WTC11 (cell line): ENCODE measurements at places on chromosomes 1 and 21. TPM values are rescaled to one million over a fixed set of nuclear protein-coding genes. Genes with fewer than 3 reads are reported as not detected.

The SLFNL1 gene
- 0.05 TPM in 1 of 3 replicates, not detected in the others for total RNA-seq

The MIA3 gene
- total RNA-seq: 52.8 to 70.0 TPM (median 54.9 TPM) in 3 replicates

The PTCH2 gene
- 0.71 to 1.1 TPM (median 0.96 TPM) in 3 replicates for total RNA-seq

The CD84 gene
- 0.02 to 0.30 TPM (median 0.17 TPM) in 3 replicates for total RNA-seq

The CCDC30 gene
- 0.71 to 2.1 TPM (median 0.92 TPM) in 3 replicates for total RNA-seq

The SH3BGR gene
- total RNA-seq: 3.2 to 4.8 TPM (median 4.0 TPM) in 3 replicates

The EXTL1 gene
- total RNA-seq: 1.3 to 2.1 TPM (median 1.9 TPM) in 3 replicates

The LORICRIN gene
- total RNA-seq: not detected in 3 replicates

The GIPC2 gene
- 0.83 to 1.6 TPM (median 1.1 TPM) in 3 replicates for total RNA-seq

The ASCL5 gene
- total RNA-seq: 0.18 to 0.53 TPM (median 0.31 TPM) in 3 replicates

DNA sequence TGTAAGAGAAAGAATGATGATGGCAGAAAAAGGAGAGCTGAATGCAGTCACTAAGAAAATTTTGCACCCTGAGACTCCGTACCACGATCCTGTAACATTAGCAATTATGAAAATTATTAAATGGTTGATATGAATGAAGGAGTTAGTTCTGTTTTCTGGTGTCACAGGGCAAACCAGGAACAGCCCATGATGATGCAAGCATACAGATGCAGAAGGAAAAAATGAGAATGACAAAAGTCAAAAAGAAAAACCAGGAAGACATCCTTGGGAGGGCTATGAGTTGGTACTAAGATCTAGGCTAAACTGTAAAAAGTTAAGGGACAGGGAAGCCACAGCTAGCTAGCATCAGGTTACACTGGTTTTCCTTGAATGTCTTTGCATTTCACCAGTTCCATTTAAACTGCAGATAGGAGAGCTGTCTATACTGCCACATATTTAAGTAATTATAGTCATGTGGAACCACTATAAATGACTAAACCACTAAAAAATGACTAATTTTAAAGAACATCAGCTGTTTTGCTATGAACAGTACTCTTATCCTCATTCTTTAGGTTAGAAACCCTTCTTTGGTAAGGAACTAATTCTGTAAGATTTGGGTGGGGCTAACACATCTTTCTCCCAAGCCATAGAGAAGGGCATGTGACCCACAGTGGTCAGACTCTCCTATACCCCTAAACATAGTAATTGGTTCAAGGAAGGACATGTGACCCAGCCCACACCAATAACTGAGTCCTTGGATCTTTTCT lies 11.4 kb downstream of the DOCK7 start:
- no peaks in the 10 kb centered on the region for H3K27me3 ChIP-seq
- no peak for DNase-seq
- H3K4me3 ChIP-seq: no peak overlapping the region
- peaks cover 31% of the 10 kb centered on the region for H3K4me1 ChIP-seq
- H3K27ac ChIP-seq: peak overlapping the region; percentile 84

GRCh38 chr1:226784081-226785049 lies 45.3 kb upstream of the ITPKB start:
- H3K27me3 ChIP-seq: no peaks in the 10 kb centered on the region; the same call in 1 of the 2 replicates
- H3K4me3 ChIP-seq: no peak overlapping the region
- no peaks in the 10 kb centered on the region for H3K36me3 ChIP-seq
- no peak overlapping the region for H3K27ac ChIP-seq
- 0 out of 2 replicates have a peak, but pooled peaks cover 4% of the 10 kb centered on the region for H3K4me1 ChIP-seq

GRCh38 chr21:45407629-45408247 lies 2.8 kb downstream of the COL18A1 start:
- DNase-seq: no peak
- H3K27me3 ChIP-seq: peaks cover 12% of the 10 kb centered on the region
- H3K27ac ChIP-seq: peak overlapping the region; percentile 98
- peaks cover 69% of the 10 kb centered on the region for H3K4me1 ChIP-seq
- peak overlapping the region; percentile 77 for H3K4me3 ChIP-seq

GRCh38 chr1:68479501-68479900 lies 17.4 kb downstream of the DEPDC1 start:
- no peaks in the 10 kb centered on the region for H3K27me3 ChIP-seq
- H3K4me3 ChIP-seq: no peak overlapping the region
- peaks cover 77% of the 10 kb centered on the region for H3K36me3 ChIP-seq
- no peak for DNase-seq
- H3K27ac ChIP-seq: no peak overlapping the region

GRCh38 chr1:224219011-224219611 lies 36.1 kb downstream of the DEGS1 start:
- H3K36me3 ChIP-seq: no peaks in the 10 kb centered on the region
- no peak for DNase-seq
- H3K27ac ChIP-seq: no peak overlapping the region; the same call in 1 of the 2 replicates
- H3K4me3 ChIP-seq: no peak overlapping the region
- peaks cover 22% of the 10 kb centered on the region for H3K4me1 ChIP-seq

GRCh38 chr1:146039844-146040194 lies 18.3 kb upstream of the HJV start:
- DNase-seq: no peak
- peaks cover 4% of the 10 kb centered on the region; the same call in 1 of the 2 replicates for H3K27me3 ChIP-seq
- no peak overlapping the region; the same call in 1 of the 2 replicates for H3K27ac ChIP-seq
- no peaks in the 10 kb centered on the region for H3K36me3 ChIP-seq

GRCh38 chr21:36330904-36331303 lies 10.9 kb downstream of the MORC3 start:
- peaks cover 19% of the 10 kb centered on the region for H3K36me3 ChIP-seq
- peak; percentile 45 for DNase-seq
- no peak overlapping the region; the same call in 1 of the 2 replicates for H3K27ac ChIP-seq
- H3K4me1 ChIP-seq: peaks cover 9% of the 10 kb centered on the region; the same call in 1 of the 2 replicates
- no peaks in the 10 kb centered on the region for H3K27me3 ChIP-seq

DNA sequence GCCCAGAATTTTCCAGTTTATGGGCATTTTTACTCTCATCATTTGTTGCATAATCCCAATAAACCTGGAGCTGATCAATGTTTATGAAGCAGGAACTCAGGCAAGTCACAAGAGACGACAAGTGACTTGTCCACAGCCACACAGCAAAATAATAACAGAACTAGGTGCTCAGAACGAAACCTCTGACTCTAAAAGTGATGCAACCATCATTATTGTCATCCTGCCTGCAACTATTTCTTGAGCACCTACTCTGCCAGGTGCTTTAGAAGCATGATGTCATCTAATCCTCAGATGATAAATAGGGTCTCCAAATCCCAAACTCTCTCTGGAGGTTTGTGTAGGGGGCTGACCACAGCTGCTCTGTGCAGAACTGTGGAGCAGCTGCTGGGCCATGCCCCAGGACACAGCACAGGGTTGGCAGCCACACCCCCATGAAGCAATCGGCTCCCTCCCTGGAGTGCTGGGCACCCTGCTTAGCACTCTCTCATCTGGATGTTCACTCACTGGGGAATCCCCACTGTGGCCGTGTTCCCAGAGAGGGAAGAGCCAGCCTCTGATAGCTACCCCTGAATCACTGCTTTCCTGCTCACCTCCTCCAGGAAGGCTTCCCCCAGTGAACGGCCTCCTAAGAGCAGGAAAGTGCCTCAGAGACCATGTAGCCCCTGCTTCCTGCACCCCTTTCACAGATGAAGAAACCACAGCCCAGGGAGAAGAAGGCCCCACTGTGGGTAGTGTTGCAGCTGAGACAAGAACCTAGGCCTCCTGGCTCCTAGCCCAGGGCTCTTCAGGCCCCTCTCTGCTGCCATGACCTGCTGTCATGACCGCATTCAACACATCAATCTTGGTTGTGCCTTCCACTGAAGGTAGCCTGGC lies 2.1 kb downstream of the TTC22 start:
- no peaks in the 10 kb centered on the region for H3K36me3 ChIP-seq
- no peak overlapping the region for H3K27ac ChIP-seq
- no peak for DNase-seq
- no peak overlapping the region for H3K4me3 ChIP-seq

DNA sequence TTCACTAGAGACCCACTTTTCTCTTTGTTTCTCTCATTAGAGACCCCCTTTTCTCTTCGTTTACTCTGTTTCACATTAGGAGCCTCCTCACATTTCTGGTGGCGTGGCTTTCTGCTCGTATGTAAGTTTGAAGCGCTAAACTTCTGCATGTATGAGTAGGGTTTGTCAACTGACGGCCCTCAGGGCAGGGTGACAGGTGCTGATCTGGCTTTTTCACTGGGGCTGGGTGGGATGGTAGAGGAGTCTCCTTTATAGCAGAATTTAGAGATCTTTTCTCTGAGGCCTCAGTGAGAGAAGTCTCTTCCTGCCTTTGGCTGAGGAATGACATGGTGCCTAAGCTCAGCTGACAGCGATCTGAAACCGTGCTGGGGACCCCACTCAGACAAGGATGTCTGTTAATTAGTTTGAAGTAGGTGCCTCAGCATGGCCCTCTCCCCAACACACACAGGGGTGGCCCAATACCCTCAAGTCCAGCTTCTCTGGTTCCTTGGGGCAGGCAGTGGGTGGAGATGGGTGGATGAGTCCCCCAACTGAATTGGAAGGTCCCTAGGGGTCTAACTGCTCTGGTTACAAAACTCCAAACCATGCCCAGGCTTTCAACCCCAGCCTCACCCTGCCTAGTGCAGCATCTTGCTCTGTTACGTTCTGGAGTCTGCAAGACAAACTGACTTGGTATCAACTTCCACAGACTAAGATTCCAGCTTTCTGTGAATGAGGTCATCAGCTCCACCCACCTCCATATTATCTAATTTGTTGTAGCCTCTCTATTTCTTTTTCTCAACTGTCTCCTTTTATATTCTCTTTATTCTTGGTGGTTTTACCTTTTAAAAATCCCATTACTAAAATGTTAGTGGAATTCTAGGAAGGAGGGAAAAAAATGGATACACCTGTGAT lies 3.2 kb downstream of the SLC1A7 start:
- no peaks in the 10 kb centered on the region; the same call in 1 of the 2 replicates for H3K27me3 ChIP-seq
- no peak overlapping the region for H3K4me3 ChIP-seq
- H3K36me3 ChIP-seq: peaks cover 15% of the 10 kb centered on the region
- DNase-seq: no peak
- 0 out of 2 replicates have a peak, but pooled peaks cover 7% of the 10 kb centered on the region for H3K4me1 ChIP-seq
- H3K27ac ChIP-seq: no peak overlapping the region

DNA sequence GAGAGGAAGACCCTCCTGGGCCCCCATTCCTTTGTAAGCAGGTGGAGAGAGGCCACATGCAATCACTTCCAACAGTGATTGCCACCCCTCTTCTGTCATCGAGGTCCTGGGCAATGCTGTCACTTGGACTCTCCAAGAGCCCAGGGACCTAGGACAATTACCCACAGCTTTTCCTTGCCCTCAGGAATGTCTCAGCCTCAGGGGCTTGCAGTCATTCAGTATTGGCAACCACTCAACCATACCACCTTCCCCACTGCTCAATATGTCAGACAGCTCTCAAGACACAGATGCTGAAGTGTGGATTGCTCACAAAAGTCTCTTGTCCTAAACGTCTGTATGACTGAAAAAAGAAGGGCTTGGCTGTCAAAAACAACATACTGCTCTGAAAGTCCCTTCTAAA lies 87.8 kb downstream of the PTPN14 start:
- DNase-seq: no peak
- peaks cover 44% of the 10 kb centered on the region for H3K4me1 ChIP-seq
- no peak overlapping the region for H3K27ac ChIP-seq
- H3K4me3 ChIP-seq: no peak overlapping the region
- H3K36me3 ChIP-seq: no peaks in the 10 kb centered on the region

GRCh38 chr1:221708987-221709386 lies 32.9 kb downstream of the DUSP10 start:
- H3K36me3 ChIP-seq: peaks cover 3% of the 10 kb centered on the region; the same call in 1 of the 2 replicates
- peaks cover 14% of the 10 kb centered on the region for H3K4me1 ChIP-seq
- peaks cover 8% of the 10 kb centered on the region for H3K27me3 ChIP-seq

- H3K36me3 ChIP-seq: peaks cover 56% of the 10 kb centered on the region
- no peak for DNase-seq
- no peak overlapping the region for H3K27ac ChIP-seq
- H3K4me3 ChIP-seq: no peak overlapping the region
- peaks cover 9% of the 10 kb centered on the region for H3K4me1 ChIP-seq
- no peaks in the 10 kb centered on the region for H3K27me3 ChIP-seq
These were observed 90.9 kb downstream of the KIRREL1 start for GRCh38 chr1:158084336-158084735.

DNA sequence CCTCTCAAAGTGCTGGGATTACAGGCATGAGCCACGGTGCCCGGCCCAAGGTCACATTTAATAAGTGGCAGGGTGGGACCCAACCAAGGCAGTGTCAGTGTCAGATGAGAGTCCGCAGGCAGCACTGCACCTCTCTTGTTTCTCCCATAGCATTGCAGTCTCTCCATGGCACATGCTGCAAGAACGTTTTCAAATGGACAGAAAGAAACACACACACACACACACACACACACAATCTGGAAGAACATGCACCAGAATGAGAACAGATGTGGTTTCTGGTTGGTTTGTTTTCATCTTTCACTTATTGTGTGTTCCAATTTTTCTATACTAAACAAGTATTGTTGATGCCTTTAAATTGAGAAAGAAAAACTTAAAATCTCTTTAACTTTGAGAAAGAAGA lies 126.5 kb downstream of the SYF2 start:
- H3K27me3 ChIP-seq: peaks cover 6% of the 10 kb centered on the region
- H3K36me3 ChIP-seq: peaks cover 7% of the 10 kb centered on the region
- no peak for DNase-seq

DNA sequence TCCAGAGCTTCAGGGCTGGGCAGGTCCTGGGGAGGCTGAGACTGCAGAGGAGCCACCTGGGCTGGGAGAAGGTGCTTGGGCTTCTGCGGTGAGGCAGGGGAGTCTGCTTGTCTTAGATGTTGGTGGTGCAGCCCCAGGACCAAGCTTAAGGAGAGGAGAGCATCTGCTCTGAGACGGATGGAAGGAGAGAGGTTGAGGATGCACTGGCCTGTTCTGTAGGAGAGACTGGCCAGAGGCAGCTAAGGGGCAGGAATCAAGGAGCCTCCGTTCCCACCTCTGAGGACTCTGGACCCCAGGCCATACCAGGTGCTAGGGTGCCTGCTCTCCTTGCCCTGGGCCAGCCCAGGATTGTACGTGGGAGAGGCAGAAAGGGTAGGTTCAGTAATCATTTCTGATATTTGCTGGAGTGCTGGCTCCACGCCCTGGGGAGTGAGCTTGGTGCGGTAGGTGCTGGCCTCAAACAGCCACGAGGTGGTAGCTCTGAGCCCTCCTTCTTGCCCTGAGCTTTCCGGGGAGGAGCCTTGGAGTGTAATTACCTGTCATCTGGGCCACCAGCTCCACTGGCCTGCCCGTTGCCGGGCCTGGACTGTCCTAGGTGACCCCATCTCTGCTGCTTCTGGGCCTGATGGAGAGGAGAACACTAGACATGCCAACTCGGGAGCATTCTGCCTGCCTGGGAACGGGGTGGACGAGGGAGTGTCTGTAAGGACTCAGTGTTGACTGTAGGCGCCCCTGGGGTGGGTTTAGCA lies 9.3 kb downstream of the MYBPH start:
- no peaks in the 10 kb centered on the region for H3K36me3 ChIP-seq
- H3K4me3 ChIP-seq: no peak overlapping the region
- peaks cover 3% of the 10 kb centered on the region; the same call in 1 of the 2 replicates for H3K4me1 ChIP-seq
- H3K27ac ChIP-seq: no peak overlapping the region

- no peak for DNase-seq
- peaks cover 9% of the 10 kb centered on the region for H3K27me3 ChIP-seq
- H3K4me1 ChIP-seq: peaks cover 54% of the 10 kb centered on the region
- H3K27ac ChIP-seq: no peak overlapping the region
These were observed 4.1 kb downstream of the C1orf21 start for GRCh38 chr1:184390889-184391288.

DNA sequence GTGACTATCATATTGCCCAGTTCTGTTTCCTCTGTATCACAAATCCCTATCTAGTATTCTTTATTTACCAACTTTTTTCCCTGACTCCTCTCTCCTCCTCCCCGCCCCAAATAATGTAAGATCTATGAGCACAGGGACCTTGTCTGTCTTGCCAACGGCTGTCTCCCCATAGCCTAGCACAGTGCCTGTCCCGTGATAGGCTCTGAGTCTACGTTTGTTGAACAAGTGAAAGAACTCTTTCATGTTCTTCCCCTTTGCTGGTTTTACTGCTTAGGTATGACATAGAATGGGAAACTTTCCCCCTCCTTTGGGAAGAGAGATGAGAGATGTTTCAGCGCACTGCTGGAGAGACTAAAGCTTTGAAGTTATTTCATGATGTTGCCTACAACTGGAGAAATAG lies 367.0 kb downstream of the PRDM2 start:
- no peak overlapping the region for H3K27ac ChIP-seq
- DNase-seq: no peak
- peaks cover 9% of the 10 kb centered on the region for H3K4me1 ChIP-seq
- H3K4me3 ChIP-seq: no peak overlapping the region
- H3K27me3 ChIP-seq: no peaks in the 10 kb centered on the region; the same call in 1 of the 2 replicates
